ENCODE measurements at places on chromosomes 6 and 20.

DNA sequence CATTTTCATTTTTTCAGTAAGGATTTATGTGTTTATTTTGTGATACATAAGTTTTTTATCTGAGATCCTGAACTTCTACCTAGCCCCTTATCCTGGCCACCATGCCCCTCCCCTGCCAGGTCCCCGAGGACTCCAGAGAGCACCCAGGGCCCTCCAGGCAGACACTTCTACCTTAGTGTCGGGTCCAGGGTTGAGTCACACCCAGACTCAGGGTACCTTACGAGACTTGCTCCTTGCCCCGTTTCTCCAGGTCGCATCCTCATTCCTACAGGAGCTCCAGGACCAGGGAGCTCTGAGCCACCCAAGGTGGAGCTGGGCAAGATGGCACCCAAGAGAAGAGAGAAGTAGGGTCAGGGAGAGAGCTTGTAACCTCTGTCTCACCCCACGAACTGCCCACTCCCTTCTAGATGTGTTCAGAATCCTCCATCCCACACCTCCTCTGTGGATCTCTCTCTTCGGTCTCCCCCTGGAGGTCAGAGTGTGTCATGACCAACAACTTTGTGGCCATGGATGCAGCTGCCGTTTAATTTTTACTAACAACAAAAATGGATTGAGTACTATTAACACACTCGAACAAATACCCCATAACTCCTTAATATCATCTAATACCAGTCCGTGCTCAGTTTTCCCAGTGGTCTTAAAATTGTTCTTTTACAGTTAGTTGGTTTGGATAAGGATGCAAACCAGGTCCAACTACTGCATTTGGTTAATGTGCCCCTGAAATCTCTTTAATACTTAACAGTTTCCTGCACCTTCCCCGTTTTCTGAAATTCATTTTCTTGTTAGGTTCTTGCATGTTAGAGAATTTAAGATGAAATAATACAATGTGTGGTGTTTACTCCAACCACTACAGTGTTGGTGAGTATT is 130.6 kb upstream of the INSM1 start:
- no peak for DNase-seq

- DNase-seq: no peak
Observed at GRCh38 chr6:167710363-167710920, 116.3 kb upstream of the AFDN start.

DNA sequence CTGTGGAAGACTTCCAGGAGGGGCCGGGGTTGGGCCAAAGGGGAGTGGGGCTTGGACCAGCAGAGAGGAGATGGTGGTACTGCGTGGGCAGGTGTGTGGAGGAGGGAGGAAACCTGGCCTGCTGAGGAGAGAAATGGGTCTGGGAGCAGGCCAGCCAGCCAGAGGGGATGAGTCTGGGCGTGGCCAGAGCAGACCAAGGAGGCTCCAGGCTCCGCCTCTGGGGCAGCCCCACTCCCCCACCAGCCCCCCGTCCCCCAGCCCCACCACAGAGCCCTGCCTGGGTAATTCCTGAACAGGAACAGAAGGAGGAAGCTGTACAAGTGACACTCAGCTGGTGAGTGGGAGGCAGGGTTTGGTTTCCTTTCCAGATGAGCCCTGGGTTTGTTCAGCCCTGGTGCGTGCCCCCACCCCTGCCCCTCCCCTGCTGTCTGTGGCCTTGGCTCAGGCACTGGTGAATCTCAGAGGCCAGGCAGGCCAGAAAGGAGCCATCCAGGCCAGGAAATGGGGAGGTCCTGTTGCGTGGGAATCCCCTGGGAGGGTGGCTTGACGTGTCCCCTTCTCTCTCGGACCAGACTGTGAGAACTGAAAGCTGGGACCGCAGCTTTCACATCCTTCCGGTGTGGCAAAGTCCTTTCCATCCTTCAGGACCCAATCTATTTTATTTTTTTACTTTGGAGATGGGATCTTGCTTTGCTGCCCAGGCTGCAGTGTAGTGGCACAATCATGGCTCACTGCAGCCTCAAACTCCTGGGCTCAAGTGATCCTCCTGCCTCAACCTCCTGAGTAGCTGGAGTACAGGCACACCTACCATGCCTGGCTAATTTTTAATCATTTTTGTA is 9.4 kb upstream of the SRC start:
- DNase-seq: peak; percentile 82

GRCh38 chr6:113411011-113411410 is 446.1 kb upstream of the MARCKS start:
- DNase-seq: no peak

GRCh38 chr6:157712585-157713295 is 110.3 kb upstream of the SNX9 start:
- no peak for DNase-seq

DNA sequence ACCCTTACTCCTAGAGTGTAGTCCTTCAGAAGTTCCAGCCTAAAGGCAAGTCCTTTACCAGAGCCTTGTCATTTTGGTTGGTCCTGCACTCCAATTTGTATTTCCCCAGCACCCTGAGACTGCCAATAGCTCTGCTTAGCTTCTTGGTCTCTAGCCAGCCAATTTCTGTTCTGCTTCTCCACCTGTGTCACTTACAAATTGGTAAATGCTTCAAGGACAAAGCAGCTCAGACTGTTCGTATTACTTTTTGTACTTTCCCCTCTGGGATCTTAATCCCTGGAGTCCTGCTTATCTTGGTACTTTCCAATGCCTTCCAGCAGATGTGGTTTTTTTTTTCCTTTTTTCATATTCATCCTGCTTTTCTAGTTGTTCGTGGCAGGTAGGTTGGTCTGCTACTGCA is 25.7 kb downstream of the PIGU start:
- no peak for DNase-seq

GRCh38 chr20:51456511-51457509 is 85.7 kb downstream of the NFATC2 start:
- DNase-seq: peak; percentile 92
